ENCODE measurements at places on chromosomes 2 and 18.
A peak's percentile ranks its signal among the peaks of the same experiment; 100 is the strongest.

GRCh38 chr2:208134928-208135586, 5.4 kb upstream of the CRYGC start:
- DNase-seq = no peak

GRCh38 chr2:237256887-237257286, 157.1 kb downstream of the COL6A3 start:
- no peak for DNase-seq

- DNase-seq = no peak
Observed at GRCh38 chr2:68715353-68716041, 19.1 kb upstream of the ARHGAP25 start.

- DNase-seq = no peak
Observed at GRCh38 chr2:112782234-112782799, 2.0 kb downstream of the IL1A start.

DNA sequence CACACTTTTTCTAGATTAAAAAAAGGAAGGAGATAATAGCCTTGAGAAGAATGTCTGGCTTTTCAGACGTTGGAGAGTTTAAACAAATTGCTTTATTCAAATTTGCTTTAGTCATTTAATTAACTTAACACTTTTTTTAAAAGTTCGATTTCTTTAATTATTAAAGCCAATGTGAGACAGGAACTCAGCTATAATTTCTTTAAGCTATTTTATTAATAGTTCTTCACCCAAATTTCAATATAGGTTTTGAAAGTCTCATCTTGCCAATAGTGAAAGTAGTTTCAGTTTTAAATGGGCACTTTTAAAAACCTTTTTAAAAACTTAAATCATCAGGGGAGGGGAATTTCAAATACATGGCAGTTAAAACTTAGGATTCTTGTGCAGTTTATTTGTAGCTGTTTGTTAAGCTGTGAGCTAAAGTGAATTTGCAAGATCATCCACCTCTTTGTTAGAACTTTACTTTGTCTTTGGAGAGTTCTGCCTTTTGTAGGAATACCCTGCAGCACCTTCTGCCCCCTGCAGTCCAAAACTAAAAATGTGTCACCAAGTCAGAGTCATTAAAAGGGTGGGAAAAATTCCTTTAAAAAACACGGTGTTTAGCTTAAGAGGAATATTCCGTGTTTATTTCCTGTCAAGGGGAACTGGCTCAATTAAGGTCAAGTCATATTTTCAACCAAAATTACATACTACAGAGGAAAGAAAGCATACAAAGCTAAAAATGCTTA, 4.6 kb downstream of the TGIF1 start:
- DNase-seq = no peak

GRCh38 chr2:177391822-177392372, 676 bp upstream of the AGPS start:
- no peak for DNase-seq

- DNase-seq = no peak
Observed at GRCh38 chr2:238852206-238852869, 4.5 kb downstream of the TWIST2 start.

DNA sequence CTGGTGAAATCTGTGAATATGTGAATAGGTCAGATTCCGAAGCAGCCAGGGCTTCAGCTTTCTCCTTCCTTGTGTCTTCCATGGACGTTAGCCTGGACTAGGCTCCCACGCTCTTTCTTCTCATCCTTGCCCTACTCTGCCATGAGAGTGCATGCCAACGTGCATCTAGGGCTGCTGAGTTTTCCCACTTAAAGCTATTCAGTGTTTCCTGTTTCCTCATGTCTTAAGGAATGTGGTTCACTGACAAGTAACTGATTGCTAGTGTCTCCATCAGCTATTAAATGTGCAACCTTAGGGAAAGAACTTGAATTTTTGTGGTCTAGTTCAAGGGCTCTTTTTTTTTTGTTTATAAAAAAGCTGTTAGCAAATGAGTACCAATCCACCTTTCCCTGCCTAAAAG, 642.3 kb upstream of the LINC00305 start:
- no peak for DNase-seq

GRCh38 chr2:70553584-70554337, at the start of gene TGFA:
TGFA (minus strand) TSS chr2:70553826; CDS start chr2:70553767, 59 bp downstream.
- peak; percentile 19 for DNase-seq

GRCh38 chr2:2899826-2900225, 477.8 kb downstream of the EIPR1 start:
- DNase-seq = no peak

- no peak for DNase-seq
Observed at GRCh38 chr18:65906621-65907034, 155.8 kb downstream of the CDH7 start.

GRCh38 chr2:134245340-134245984, 8.4 kb upstream of the MGAT5 start:
- DNase-seq = peak; percentile 61

DNA sequence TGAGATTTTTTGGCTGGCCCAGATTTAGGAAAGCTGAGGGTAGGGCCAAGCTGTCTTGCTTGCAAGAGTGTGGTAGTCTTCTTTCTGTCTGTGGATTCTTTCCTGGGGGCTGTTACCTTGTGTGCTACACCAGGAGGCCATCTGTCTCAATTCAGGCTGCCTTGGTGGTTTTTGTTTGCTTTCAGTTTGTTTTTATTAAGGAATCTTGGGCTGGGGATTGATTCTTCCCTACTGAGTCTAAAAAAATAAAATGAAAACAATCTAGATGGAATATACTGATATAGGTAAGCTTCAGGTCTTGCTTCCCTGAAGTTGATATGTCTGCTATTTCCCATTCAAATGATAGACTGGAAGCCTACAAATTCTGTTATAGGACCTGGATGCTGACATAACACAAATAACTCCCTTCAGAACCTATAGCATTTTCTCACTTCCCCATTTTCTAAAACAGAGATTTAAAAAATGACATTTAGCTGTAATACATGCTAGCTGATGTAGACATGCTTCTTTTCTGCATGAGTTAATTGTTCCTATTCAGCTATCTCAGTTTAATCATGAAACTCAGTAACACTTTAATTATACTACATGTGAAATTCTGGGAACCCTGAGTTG, 5.3 kb downstream of the LHCGR start:
- DNase-seq = no peak

DNA sequence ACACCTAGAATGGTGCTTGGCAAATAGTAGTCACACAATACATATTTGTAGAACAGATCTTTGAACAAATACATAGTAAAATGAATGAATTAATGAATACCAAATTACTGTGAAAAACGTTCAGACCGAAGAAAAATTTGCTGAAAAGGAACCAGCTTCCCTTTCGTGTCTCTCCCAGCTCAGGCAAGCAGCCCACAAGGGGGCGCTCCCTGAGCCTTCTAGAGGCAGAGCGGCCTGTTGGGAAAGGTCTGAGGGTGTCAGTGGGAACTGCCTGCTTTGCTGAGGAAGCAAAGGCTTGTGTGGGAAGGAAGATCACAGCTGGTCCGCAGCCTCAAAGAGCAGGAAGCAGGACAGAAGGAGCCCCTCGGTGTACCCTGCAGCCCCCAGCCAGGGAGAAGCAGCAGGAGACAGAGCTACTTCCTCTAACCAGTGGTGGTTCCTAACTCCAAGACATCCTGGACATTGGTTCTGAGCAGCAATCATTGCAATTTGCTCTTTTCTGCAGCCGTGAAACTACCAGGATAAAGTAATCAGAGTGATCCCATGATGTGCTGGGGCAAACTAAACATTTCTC, 231.1 kb downstream of the ANKRD30B start:
- no peak for DNase-seq

DNA sequence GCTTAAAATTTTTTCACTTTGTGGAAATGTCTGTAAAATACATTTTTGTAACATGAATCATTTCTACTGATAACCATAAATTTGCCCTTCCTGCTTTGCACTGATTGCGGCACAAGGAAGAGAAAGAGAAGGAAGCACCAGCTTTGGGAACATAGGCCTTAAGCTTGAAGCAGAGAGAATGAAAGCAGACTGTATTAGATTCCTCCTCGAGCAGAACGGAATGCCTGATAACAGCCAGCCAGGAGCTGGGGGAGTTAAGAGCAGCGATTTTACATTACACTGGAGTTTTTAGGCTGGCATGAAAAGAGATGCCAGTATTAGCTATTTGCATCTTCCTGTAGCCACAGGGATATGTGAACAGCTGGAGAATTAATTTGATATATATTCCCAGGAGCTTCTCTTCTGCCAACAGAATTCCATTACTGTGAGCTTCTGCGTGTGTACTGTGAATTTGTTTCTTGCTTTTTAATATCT, 33.5 kb downstream of the CRIM1 start:
- no peak for DNase-seq

DNA sequence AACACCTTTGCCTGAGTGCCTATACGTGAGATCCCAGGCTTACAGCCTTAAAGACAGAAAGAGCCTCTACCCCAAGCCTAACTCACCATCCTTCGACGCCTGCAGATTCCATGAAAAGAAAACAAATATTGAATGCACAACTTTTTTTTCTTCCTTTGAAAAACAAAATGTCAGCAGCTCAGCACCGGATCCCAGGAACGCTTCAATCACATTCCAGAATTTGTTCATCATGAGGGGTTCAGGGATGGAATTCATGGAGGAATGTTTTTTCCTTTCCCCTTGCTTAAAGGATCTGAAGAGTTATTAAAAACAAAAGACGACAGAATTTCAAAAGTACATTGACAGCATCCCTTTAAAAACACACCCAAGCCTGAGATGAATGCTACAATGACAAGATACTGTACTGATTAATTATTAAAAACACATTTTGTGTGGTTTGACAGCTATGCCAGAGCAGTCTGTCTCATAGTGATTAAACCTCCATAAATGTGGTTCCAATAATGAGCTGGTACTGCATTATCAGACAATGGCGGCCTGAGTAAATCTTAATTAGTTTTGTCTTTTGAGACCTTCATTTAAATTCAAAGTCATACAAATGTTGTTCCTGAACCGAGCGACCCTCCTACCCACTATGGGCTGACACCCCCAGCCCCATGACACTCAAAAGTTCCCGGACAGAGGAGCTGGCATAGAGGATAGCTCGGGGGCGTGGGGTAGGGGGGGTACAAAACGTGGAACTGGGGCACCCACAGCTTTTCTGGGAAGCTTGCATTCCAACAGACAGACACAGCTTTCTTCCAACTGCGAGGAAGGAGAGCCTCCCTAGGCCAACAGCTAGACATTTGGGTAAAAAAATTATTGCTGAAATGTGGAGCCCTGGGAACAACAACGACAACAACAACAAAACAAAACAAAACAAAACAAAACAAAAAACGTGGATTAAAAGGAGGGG, 227.5 kb downstream of the TTC32 start:
- DNase-seq = no peak

DNA sequence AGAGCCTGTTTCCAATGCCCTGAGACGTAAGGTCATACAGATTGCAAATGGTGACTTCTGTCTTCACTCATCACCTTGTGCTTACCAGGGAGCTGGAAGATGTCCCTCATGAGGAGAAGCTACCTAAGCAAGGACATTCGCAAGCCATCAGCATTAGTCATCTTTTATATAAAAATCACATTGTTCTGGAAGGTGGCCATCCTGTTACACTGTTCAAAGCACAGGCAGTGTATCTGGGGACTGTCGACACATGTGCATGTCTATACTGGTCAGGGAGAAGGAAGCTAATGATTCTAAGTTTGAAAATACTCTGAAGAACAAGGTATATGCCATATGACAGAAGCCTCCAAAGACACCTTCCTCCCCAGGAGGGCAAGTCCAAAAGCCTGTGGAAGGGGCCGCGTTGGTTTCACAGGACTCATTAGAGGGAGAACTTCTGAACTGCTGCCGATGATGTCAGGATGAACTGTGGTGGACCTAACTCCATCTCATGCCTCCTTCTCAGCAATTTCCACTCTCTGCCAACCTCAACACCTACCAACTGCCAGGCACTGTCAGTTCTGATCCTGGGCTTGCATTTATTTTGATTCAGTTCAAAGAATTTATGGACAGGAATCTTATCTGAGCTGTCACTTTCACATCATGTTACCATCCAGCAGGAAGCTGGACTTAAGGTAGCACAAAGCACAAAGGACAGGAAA, 39.4 kb downstream of the DNER start:
- no peak for DNase-seq

- DNase-seq = no peak
Observed at GRCh38 chr2:241734208-241734466, 293 bp upstream of the D2HGDH start.

DNA sequence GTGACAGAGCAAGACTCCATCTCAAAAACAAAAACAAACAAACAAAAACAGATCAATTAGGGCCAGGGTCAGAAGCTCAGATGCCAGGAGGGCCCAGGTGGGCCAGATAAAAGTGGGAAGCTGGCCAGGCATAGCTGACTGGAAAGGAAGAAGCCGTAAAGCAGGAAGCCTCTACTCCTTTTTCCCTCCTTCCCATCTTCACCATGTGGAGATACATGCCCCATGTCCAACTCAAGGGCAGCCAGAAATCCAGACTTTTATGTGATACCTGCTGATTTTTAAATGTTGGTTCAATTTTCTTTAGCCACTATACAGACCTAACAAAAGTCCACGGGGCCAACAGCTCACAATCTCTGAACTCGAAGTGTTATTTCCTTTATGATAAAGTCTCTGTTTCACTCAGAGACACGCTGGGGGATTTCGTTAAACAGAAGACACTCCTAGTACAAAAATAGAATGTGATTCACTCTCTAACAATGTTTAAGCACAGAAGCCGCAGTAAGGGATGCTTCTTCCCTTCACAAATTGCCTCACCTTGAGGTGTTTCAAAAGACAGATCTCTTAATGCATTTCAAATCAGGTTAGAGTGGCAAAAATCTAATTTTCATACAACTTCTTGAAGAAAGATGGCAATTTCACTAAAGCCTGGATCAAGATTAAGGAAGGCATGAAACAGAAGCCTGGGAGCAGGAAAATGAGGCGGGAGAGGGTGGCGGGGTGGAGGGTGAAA, 14.0 kb downstream of the TMEM247 start:
- DNase-seq = no peak
